ENCODE measurements at places on chromosomes 1 and 21.

DNA sequence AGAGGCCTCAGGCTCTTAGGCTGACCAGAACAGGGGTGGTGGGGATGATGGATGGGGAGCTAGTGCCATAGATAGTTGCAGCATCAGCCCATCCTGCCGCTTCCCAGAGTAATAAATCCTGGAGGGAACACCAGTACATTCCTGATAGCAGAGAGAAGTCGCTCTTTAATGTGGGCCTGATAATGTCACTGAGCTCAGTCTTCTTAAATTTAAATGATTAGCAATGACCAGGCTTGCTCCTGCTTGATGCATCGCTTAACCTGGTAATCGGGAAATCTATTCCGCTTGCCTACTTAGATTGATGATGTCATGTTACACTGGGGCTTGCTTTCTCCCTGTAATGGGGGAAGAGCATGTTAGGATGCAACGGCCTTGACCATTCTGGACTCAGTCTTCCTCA lies 218.6 kb upstream of the PLXNA2 start:
- DNase-seq, result no peak

GRCh38 chr1:186978596-186979556 lies 150.1 kb downstream of the PLA2G4A start:
- DNase-seq, result no peak

DNA sequence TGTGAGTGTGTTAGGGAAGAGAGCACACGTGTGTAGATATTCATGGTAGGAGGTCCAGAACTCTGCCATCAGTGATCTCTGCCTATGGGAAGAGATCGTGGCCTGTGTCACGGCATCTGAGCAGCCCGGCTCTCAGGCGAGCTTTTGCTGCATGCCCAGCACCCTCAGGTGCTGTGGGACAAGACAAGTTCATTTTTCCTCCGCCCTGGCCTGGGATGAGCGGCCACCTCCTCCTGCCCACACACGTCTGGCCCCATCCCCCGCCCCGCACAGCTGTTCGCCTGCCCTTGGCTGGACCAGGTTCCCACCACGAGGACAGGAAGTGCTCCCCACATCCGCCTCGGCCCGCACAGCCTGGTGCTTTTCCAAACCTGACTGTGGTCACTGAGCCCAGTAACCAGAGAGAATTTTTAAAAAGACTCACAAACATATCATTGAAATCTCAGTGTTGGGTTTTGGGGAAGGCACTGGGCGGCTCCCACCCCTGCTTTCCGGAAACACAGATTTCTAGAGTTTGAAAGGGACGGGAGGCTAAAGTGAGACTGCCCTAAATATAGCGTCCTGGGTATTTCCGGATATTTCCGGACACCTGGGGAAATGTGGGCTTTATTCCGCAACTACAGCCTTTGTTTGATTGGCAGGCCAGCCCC lies 18.0 kb downstream of the BMP8A start:
- no peak for DNase-seq

DNA sequence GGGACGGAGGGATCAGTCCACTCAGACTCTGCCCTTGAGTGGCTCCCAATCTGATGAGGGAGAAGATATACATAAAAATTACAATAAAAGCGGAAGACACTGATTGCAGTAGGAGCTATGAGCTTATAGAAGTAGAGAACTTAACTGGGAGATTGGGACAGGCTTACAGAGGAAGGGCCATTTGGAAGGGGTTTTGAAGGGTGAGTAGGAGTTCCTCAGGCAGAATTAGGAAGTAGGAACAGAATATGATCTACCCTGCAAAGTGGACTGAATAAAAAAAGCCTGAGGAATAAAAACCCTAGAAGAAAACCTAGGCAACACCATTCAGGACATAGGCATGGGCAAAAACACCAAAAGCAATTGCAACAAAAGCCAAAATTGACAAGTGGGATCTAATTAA lies 9.2 kb upstream of the WASF2 start:
- DNase-seq, result no peak

- peak; percentile 36 for DNase-seq
Measured at GRCh38 chr21:15063081-15063813, 1.6 kb downstream of the NRIP1 start.

DNA sequence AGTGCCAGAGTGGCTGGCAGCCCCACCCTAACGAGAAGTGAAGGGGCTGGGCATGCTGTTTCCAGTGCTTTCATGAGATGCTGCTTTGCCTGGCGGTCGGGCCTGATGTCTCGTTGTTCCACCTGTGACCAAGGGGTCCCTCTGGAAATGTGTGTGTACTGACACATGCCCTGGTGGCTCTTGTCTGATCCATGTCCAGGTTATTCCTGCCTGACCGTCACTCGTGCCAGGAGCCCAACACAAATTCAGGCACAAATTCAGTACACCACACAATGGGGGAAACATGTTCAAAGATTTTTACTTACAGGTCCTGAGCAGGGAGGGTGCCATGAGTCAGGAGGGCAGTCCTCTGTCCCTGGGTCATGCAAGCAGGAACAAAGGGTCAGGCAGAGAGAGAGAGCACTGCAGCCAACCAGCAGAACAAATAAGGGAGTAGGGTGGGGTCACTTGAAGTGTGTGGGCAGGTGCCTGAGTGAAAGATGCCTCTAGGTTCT lies 76.3 kb downstream of the ADARB1 start:
- no peak for DNase-seq

GRCh38 chr1:244291236-244292201 lies 160.2 kb downstream of the ADSS2 start:
- no peak for DNase-seq

DNA sequence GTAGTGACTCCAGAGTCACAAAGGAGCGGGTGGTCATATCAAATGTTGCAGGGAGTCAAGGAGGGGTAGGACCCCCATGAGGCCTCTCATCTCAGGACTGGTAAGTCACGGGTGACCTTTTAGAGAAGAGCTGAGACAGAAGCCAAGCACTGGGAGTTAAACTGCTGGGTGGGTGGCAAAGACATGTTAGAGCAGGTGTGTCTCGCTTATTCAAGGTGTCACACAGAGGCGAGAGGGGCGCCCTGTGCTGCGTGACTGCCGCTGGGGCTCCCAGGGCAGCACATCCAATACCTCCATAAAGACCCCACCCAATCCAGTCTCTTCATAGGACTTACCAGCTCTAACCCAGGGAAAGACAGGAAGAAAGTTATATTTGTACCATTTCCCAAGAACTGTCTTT lies 15.2 kb downstream of the CASQ2 start:
- no peak for DNase-seq

- no peak for DNase-seq
Measured at GRCh38 chr1:109198745-109199144, 15.0 kb upstream of the SARS1 start.

DNA sequence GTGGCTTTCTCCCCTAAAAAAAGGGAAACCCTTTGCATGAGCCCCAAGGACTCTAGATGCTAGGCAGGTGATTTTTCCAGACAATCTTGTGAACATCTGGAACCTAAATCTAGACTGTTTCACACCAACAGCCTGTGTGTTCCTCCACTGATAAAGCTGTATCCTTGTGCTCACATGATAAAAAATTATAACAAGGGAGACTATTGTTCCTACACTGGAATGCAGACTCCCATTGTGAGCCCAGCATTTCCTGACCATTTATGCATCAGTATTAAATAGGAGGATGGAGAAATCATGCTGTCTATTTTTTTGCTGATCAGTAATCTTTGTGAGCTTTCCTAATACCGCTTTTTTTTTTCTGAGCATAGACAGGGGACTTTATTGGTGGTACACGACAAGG lies 52.5 kb downstream of the ZNF697 start:
- DNase-seq, result no peak

GRCh38 chr1:81165963-81166362 lies 634.8 kb upstream of the ADGRL2 start:
- no peak for DNase-seq

- DNase-seq, result no peak
Measured at GRCh38 chr1:6471970-6472368, 6.0 kb upstream of the TNFRSF25 start.

GRCh38 chr1:30880678-30881318 lies 27.8 kb downstream of the SDC3 start:
- no peak for DNase-seq

- DNase-seq, result no peak
Measured at GRCh38 chr1:182003025-182003725, 58.3 kb downstream of the ZNF648 start.
